ENCODE measurements at places on chromosomes 5 and 9. TPM values are rescaled to one million over a fixed set of nuclear protein-coding genes. Genes with fewer than 3 reads are reported as not detected.

The C9 gene
- total RNA-seq = not detected

The C5orf22 gene
- 31.5 TPM for total RNA-seq

The TAF1L gene
- not detected for total RNA-seq

The PAPPA gene
- total RNA-seq = 4.9 TPM

The ACER2 gene
- total RNA-seq = 213 TPM

The SETX gene
- 67.6 TPM for total RNA-seq

The PCDHGC3 gene
- total RNA-seq = 52.6 TPM

The CARTPT gene
- total RNA-seq = not detected

The GFI1B gene
- not detected for total RNA-seq

The NME5 gene
- 11.1 TPM for total RNA-seq

The EPB41L4A gene
- total RNA-seq = 36.5 TPM

The PTPRD gene
- total RNA-seq = 20.9 TPM

The IL5 gene
- not detected for total RNA-seq

The ZNF484 gene
- 17.8 TPM for total RNA-seq

The FREM1 gene
- 17.5 TPM for total RNA-seq

The CEMIP2 gene
- 162 TPM for total RNA-seq

The SCAMP1 gene
- 41.1 TPM for total RNA-seq
